ENCODE measurements at places on chromosomes 12 and 14.
A peak's percentile ranks its signal among the peaks of the same experiment; 100 is the strongest.

DNA sequence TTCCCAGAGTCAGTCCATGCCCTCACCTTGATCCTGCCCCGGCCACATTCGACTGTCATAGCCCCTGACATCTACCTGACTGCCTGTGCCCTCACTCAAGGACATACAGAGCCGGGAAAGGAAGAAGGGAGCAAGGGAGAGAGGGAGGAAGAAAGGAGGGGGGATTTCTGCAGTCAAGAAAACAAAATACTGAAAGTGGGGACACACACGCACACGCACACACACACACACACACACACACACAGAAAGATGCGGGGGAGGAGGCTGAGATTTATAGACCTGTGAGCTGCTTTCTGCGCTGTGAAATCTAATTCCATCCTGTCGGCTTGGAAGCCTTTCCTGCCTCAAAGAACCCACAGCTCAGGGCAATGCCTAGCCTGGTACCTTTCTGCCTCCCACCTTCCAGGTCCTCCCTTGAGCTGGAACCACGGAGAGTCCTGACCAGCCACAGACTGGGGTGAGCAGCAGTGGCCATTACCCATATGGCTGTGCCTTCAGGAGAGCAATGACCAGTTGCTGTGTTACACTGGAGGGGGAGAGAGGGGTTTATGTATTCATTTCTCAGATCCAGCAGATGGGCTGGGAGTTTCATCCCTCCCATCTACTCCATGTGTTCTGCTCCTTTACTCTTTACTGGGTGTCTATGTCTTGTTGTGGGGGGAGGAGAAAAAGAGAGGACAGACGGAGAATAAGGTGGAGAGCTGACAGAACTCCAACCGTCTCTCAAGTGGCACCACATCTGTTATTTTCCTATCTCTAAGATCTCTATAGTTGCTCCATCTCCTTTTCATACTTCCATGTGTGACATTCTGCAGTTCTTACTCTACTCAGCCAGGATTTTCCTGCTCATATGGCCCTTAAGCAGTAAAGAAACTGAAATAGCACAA is 12.9 kb downstream of the C14orf93 start:
- no peak overlapping the region for H3K4me3 ChIP-seq
- DNase-seq, result no peak
- no peaks in the 10 kb centered on the region for H3K27me3 ChIP-seq
- H3K27ac ChIP-seq, result no peak overlapping the region
- H3K36me3 ChIP-seq, result no peaks in the 10 kb centered on the region

DNA sequence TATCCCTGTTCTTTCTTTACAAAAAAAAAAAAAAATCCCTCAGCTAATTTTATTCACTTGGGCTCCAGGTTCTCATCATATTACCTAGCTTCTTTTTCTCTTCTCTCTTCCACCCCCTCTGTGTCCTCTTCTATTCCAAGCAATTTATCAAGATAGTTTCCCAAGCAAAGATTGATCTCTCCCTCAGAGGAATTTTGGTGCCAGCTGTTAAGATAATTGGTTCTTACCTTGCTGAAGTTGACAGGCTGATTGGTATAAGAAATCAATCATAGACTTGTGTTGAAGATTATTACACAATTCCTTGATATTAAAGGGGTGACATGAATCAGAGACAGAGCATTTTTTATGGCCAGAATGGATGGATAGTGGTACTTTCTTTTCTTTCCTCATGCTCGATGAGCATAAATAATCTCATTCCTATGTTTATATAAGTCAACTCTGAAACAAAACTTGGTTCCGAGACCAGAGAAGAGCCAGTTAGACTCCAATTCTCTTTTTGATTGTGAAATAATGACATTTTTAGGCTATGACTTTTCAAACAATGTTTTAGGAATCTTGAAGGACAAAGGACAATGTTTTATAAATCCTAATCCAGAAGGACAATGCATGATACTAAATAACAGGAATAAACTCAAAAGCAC is 264.1 kb upstream of the PRKD1 start:
- H3K36me3 ChIP-seq, result no peaks in the 10 kb centered on the region
- H3K27ac ChIP-seq, result peak overlapping the region; percentile 91
- H3K4me3 ChIP-seq, result no peak overlapping the region
- H3K27me3 ChIP-seq, result no peaks in the 10 kb centered on the region
- peaks cover 53% of the 10 kb centered on the region for H3K4me1 ChIP-seq

DNA sequence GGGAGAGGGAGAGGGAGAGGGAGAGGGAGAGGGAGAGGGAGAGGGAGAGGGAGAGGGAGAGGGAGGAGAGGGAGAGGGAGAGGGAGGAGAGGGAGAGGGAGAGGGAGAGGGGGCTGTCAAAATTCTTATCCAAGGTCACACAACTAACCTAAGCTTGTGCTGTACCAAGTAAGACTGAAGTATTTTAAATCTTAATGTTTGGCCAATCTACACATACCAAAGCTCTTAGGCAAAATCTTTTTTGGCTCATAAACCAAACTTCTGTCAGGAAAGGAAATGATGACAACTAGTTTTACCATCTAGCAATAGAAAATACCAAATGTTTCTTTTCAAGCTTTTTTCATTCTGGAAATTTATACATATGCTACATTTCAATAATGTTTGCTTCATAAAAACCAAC is 33.8 kb downstream of the CCDC38 start:
- no peak overlapping the region for H3K27ac ChIP-seq
- no peak overlapping the region for H3K4me3 ChIP-seq
- DNase-seq, result peak; percentile 87
- H3K36me3 ChIP-seq, result no peaks in the 10 kb centered on the region
- H3K27me3 ChIP-seq, result peaks cover 17% of the 10 kb centered on the region
- H3K4me1 ChIP-seq, result peaks cover 2% of the 10 kb centered on the region

GRCh38 chr14:57822081-57822480 is 43.8 kb downstream of the SLC35F4 start:
- no peak for DNase-seq
- no peaks in the 10 kb centered on the region for H3K36me3 ChIP-seq
- no peak overlapping the region for H3K27ac ChIP-seq
- no peaks in the 10 kb centered on the region for H3K4me1 ChIP-seq

GRCh38 chr14:91241863-91242262 is 2.6 kb downstream of the GPR68 start:
- H3K27me3 ChIP-seq, result no peaks in the 10 kb centered on the region
- H3K4me3 ChIP-seq, result no peak overlapping the region

DNA sequence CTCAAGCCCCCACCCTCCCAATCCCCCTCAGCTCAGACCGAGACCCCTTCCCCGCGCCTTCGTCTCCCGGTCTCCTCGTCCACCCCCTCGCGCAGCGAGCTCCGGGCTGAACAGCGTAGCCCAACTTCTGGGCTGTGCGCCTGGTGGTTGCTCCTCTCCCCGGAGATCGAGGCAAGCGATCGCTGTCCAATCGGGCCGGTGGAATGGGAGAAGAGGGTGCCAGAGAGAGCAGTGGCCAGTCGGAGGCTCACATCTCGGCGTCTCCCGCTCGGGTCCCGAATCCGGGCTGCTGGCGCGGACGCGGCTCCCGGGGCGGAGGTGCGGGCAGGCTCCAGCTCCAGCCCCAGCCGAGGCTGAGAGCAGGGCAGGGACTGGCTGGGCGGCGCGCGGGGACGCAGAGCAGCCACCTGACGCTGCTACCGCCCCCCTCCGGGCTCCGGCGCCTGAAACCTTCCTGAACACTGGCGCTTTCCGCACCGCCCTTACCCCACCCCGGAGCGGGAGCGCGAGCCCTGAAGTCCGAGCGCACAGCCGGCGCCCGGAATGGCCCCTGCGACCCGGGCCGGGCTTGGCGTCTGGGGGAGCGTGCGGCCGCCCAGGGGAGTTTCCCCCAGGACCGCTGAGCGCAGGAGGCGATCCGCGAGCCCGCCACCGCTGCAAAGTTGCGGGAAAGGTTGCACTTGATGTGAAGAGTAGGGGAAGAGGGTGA is 508 bp upstream of the KCNH5 start:
- H3K27me3 ChIP-seq, result peaks cover 15% of the 10 kb centered on the region
- no peaks in the 10 kb centered on the region for H3K36me3 ChIP-seq
- no peak overlapping the region for H3K4me3 ChIP-seq
- H3K4me1 ChIP-seq, result no peaks in the 10 kb centered on the region

DNA sequence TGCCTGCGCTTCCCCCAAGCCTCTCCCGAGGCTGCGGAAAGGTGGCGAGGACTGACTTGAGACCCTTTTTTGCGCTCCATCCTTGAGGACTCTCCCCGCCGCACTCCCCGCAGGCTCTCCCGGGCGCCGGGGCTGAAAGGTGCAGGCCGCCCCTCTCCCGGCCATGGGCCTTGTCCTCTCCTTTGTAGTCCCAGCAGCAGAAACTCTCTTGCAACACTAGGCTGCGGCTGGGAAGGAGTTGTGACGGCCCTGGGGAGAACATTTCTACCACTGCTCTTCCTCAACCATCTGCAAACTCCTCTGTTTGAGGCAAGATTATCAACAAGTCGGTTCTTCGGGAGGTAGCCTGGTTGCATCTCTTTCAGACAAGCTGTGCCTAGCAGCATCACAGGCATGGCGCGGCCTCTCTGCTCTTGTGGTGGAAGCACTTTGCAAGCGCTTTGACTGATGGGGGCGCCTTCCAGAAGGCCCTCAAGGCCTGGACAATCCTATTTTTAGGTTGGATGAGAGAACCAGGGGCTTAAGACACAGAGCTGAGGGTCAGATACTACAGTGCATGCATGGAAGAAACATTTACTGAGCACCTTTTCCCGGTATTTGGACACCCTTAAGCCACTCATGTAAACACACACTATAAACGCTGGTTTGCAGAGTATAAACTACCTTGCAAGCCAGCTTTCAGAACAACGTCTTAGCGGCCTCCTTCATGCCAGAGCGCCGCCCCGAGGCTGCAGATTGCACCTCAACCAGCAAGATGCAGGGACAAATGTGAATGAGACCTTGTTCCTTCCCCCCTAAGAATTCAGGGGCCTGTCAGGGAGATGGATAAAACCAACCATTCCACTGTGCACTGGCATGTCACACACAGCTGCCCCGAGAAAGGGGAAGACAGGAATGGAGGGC is 1.2 kb upstream of the PRIMA1 start:
- H3K27ac ChIP-seq, result no peak overlapping the region
- no peak overlapping the region for H3K4me3 ChIP-seq
- H3K27me3 ChIP-seq, result peaks cover 17% of the 10 kb centered on the region
- no peaks in the 10 kb centered on the region for H3K4me1 ChIP-seq
- H3K36me3 ChIP-seq, result no peaks in the 10 kb centered on the region
- no peak for DNase-seq

GRCh38 chr14:67004521-67004920 is 184.7 kb upstream of the GARIN2 start:
- H3K4me1 ChIP-seq, result peaks cover 19% of the 10 kb centered on the region
- peak overlapping the region; percentile 26 for H3K27ac ChIP-seq
- no peaks in the 10 kb centered on the region for H3K27me3 ChIP-seq
- no peaks in the 10 kb centered on the region for H3K36me3 ChIP-seq

DNA sequence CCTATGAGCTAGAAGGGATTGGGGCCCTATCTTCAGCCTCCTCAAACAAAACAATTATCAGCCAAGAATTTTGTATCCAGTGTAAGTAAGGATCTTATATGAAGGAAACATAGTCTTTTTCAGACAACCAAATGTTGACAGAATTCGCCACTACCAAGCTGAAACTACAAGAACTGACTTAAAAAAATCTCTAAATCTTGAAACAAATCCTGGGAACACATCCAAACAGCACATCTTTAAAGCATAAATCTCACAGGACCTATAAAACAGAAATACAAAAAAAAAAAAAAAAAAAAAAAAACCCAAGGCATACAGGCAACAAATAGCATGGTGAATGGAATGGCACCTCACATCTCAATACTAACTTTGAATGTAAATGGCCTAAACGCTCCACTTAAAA is 41.3 kb upstream of the LMNTD1 start:
- H3K36me3 ChIP-seq, result no peaks in the 10 kb centered on the region
- no peaks in the 10 kb centered on the region for H3K27me3 ChIP-seq
- no peak for DNase-seq
- H3K4me3 ChIP-seq, result no peak overlapping the region
- H3K27ac ChIP-seq, result no peak overlapping the region

GRCh38 chr12:544941-545635 is 85.3 kb downstream of the B4GALNT3 start:
- no peak overlapping the region for H3K4me3 ChIP-seq
- no peak overlapping the region for H3K27ac ChIP-seq
- peaks cover 14% of the 10 kb centered on the region for H3K27me3 ChIP-seq
- peak; percentile 67 for DNase-seq
- no peaks in the 10 kb centered on the region for H3K4me1 ChIP-seq
- H3K36me3 ChIP-seq, result no peaks in the 10 kb centered on the region

DNA sequence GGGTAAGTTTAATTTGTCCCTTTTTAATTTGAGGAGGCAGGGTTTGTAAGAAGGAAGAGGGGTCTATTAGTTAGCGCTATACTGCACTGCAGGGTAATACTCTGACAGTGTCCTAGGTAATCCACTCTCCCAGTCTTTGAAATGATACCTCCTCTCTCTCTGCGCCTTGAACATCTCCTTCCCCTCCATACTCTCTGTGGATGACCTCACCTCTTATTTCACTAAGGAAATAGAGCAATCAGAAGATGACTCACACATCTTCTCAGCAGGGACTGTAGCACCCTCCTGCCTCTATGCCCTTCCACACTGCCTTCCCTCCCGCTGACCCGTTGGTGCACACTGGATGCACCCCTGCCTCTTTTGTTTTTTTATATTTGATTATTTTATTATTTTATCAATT is 94.2 kb downstream of the GRIP1 start:
- no peak overlapping the region for H3K27ac ChIP-seq
- H3K36me3 ChIP-seq, result no peaks in the 10 kb centered on the region
- H3K27me3 ChIP-seq, result no peaks in the 10 kb centered on the region
- H3K4me3 ChIP-seq, result no peak overlapping the region
- H3K4me1 ChIP-seq, result no peaks in the 10 kb centered on the region

GRCh38 chr14:64200170-64200569 is 94.0 kb downstream of the ESR2 start:
- no peak for DNase-seq
- peaks cover 4% of the 10 kb centered on the region for H3K4me1 ChIP-seq
- H3K27me3 ChIP-seq, result no peaks in the 10 kb centered on the region
- no peaks in the 10 kb centered on the region for H3K36me3 ChIP-seq

DNA sequence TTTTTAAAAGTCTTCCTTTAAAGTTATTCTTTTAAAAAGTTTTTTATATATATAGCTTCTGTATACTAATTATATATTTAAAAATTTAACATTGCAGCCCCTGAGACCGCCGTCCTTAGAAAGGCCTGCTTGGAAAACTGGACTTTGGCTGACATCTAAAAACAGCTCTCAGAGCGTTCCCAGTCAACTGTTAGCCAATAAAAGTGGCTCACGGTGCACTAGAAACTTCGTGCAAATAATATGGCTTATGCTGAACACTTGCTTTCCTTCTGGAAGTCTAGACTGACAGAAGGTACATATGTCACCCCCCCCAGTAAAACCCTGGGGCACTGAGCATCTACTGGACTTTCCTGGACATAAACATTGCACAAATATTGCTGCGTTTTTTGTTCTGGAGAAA is 115.0 kb downstream of the KIF21A start:
- no peak overlapping the region for H3K27ac ChIP-seq
- H3K36me3 ChIP-seq, result no peaks in the 10 kb centered on the region
- no peak overlapping the region for H3K4me3 ChIP-seq
- H3K27me3 ChIP-seq, result no peaks in the 10 kb centered on the region
- H3K4me1 ChIP-seq, result peaks cover 9% of the 10 kb centered on the region
- no peak for DNase-seq

- DNase-seq, result peak; percentile 95
- peaks cover 39% of the 10 kb centered on the region for H3K4me1 ChIP-seq
- H3K27me3 ChIP-seq, result no peaks in the 10 kb centered on the region
- peaks cover 5% of the 10 kb centered on the region for H3K36me3 ChIP-seq
Observed at GRCh38 chr12:122062832-122063693, 15.5 kb upstream of the MLXIP start.

Data from osteoblast (primary cell).